Right kidney (tissue), 9 donors: ENCODE measurements at places on chromosomes 5 and 9.

- no peak for DNase-seq
Observed at GRCh38 chr9:114829574-114830440, 24.0 kb upstream of the TNFSF15 start.

DNA sequence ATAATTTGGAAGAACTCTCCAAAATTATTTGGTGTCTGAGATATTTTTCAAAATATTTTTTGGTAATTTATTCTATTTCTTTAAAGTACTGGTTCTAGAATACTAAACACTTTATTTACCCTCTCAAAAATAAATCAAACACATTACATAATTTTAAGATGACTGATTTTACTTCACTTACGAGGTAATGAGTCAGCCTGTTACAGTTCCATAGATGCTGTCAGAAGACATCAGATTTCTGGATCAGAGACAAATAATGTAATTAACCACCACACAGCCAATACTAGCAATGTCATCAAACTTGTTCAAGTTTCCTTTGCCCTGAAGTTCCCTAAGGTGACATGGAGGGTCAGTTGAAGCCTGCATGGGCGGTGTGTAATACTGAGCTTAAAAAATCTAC lies 106.1 kb upstream of the CDH9 start:
- no peak for DNase-seq

DNA sequence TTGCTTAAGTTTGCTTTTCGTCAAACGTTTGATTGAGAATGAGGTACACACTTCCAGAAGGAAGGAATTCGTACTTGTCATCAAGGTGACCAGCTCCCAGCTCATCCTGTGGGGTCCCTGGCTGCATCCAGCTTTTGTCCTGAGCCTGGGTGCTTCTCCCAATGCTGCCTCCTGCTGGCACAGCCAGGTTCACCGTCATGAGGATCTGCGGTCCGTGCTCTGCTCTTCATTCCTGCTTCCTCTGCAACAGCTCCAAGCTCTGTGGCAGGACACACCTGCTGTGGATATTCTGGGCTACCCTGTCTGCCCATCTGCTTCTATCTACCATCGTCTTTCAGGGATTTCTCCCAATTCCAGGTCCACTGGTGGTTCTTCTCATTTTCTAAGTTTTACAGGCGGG lies 13.3 kb upstream of the UBE2QL1 start:
- no peak for DNase-seq

GRCh38 chr9:137448602-137448962 lies 7.4 kb upstream of the ENTPD8 start:
- DNase-seq: no peak

GRCh38 chr9:88521308-88521707 lies 13.7 kb upstream of the NXNL2 start:
- no peak for DNase-seq

GRCh38 chr9:129849901-129850300 lies 14.6 kb downstream of the USP20 start:
- DNase-seq: no peak

DNA sequence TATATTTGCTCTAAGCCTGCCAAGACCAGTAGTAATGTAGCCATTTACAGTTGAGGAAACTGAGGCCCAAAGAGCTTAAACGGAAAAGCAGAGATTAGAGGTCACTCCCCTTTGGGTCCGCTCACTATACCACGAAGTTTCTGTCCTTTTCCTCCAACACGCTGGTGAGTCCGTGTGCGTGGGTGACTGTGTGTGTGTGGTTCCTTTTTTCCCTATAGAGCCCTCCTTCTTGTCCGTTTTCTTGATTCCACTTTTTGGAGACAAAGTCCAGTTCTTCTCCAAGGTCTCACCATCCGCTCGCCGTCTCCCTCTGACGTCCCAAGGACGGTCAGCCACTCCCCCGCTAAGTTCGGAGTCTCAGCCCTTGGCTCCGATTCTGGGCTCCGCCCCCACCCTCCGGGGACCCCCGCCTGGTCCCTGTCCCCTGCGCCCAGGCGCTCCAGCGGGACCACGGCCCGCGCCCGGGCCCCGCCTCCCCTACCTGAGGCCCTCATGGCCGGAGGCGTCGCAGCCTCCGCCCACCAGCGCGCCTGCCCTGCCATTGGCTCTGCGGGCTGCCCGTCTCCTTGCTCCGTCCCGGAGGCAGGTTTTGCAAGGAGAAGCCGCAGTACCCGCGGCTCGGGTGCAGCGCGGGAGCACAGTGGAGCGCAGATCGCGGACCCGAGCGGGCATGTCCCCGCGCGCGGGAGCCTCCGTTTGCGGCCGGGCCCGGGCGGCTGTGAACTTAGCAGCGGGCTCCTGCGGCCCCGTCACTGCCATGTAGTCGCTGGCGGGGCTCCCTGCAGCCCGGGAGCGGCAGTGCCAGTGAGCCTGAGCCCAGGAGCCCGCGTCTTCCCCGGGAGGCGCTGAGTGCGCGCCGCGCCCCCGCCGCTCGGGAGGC lies at the start of gene MAST4:
TSS of gene MAST4 (plus strand) at position 638 of the 880 bp plus-strand sequence. CDS start 263 bp downstream, outside the sequence.
- DNase-seq: peak; percentile 98

- no peak for DNase-seq
Observed at GRCh38 chr5:175588709-175589429, 69.0 kb upstream of the HRH2 start.

GRCh38 chr5:76456258-76456657 lies 53.2 kb downstream of the IQGAP2 start:
- DNase-seq: no peak

- DNase-seq: no peak
Observed at GRCh38 chr9:87642330-87643106, 83.4 kb upstream of the CTSL start.

GRCh38 chr5:78699552-78700153 lies 51.1 kb upstream of the LHFPL2 start:
- DNase-seq: no peak

DNA sequence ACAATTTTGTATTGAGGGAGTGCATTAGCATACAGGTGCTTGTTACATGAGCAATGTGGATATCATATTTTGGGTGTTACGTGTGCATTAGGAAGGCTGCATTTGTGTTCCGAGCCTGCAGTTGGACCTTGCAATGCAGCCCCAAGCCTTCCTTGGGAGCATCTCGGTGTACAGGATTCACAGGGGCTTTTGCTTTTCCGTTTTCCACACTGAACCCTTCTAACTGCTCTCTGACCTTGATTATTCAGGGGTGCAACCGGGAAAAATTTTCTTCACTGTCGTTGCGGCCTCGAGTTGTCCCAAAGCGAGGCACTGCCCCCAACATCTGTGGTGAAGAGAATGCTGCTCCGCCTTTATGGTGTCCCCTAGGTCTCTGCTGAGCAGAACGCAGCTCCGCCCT lies 80.1 kb upstream of the PLEKHG4B start:
- DNase-seq: no peak

GRCh38 chr5:166788050-166788449 lies 1503.4 kb upstream of the WWC1 start:
- DNase-seq: no peak

- no peak for DNase-seq
Observed at GRCh38 chr9:135045928-135046738, 41.3 kb upstream of the OLFM1 start.

DNA sequence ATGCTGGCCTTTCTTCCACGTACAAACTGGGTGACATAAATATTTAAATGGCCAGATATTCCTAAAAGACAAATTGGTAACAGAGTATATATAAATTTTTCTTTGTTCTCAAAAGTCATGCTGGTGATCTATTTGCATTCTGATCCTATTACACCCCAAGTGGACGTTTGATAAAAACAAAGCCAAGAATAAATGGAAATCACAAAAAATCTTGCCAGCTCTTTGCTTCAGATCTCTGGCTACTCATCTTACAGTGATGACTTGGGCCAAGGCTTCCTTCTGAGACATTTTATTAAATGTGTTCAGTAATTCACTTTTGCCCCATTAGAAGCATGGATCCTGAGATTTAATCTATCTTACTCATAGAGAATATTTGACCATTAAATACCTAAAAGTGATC lies 444.3 kb upstream of the PIK3R1 start:
- no peak for DNase-seq

DNA sequence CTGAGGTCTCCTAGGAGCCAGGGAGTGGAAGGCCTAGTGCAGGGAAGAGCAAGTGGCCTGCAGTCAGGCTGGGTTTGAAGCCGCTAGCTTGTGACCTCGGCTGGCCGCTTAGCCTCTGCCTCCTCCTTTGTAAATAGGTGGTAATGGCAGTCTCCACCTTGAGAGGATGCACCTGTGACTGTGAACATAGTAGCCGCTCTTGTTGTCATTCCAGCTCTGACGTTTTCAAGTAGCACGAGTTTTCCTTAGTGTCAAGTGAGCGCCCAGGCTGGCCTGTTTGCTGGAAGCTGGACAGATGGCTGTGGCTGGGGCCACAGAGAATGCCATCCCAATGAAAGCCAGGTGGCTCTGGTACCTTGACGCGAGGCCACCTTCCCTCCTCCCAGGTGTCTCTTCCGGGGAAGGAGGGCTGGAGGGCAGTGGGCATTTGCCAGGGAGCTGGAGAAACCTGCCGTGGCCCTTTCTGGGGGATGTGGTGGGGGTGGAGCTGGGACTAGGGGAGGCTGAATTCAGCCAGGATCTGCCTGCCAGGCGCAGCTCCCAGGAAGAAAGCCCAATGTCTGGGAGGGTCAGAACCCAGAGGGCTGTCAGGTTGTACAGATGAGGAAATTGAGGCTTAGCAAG lies 2.5 kb downstream of the ASS1 start:
- no peak for DNase-seq

DNA sequence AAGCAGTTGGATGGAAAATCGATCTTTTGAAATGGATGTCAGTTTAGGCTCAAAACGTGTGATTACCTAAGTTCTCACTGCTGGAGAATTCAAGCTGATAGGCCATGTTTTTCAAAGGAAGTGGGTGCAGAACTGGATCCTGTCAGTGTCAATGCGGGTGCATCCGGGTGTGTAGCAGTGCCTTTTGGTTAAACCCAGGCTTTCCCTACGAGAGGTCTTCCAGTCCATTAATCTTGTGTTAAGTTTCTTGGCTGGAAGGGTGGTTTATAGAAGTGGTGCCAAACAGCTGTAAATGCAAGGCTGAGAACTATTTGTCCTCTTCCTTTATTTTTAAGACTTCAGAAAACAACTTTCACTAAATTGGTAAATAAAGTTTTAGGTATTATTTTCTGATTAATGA lies 71.9 kb downstream of the DAPK1 start:
- no peak for DNase-seq

- DNase-seq: peak; percentile 63
Observed at GRCh38 chr5:176837707-176838115, 27.4 kb downstream of the UNC5A start.

DNA sequence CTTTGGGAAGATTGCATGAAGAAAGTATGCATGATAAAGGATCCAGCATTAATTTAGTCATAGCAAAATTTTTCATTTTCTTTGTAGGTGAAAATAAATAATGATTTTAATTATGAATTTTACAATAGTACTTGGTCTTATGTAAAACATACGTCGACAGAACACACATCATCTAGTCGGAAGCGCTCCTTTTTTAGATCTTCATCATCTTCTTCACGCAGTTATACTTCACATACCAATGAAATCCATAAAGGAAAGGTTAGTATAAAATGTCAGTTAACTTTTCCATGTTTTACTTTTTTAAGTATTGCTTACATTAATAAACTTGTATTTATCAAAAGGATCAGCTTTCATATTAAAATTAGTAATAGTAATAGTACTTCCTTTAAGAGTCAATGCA lies 35.8 kb downstream of the C7 start:
- DNase-seq: no peak

DNA sequence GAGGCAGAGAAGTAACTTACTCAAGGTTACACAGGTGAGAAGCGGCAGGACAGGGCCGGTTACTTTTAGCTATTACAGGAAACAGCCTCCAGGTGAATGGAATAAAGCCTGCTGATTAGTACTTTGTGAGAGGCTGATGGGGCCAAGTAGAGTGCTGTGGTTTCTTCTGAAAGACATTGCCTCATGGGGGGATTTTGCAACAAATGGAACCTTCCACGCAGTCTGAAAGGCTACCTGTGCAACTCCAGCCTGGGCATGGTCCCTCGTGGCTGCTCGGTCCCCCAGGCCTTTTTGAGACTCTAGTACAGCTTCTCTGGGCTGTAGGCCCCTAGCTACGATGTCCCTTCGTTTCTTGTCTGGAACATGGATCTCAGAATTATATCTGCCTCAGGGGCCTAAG lies 2.0 kb downstream of the TMEM268 start:
- no peak for DNase-seq

GRCh38 chr9:98745470-98745869 lies 36.7 kb upstream of the GABBR2 start:
- no peak for DNase-seq

- no peak for DNase-seq
Observed at GRCh38 chr9:74431467-74431866, 65.7 kb upstream of the RORB start.

- no peak for DNase-seq
Observed at GRCh38 chr5:160926428-160926827, 74.4 kb upstream of the ATP10B start.

DNA sequence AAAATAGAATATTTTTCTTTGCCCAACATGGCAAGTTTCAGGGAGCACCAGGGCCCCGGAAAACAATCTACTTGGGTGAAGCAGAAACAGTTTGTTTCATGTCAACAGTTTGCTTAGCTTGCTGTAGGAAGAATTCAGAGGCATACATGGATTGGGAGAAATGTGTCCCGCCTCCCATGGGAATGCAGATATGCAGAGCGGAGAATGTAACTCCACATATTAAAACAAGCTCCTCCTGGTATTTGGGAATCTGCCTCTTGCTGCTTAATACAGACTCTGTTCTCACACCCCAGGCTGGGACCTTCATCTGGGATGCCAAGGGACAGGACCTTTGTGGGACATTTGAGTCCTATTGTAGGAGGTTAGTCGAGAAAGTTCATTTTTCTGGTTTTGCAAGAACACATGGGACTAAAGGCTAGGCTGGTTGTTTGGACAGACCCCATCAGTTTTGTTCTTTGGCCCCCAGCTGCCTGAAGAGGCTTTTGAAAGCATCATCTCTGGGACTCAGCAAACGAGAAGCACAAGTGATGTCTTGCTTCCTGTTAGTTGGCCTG lies 220.5 kb upstream of the ADRA1B start:
- DNase-seq: no peak

GRCh38 chr9:78023003-78023741 lies 8.4 kb downstream of the GNAQ start:
- peak; percentile 33 for DNase-seq

DNA sequence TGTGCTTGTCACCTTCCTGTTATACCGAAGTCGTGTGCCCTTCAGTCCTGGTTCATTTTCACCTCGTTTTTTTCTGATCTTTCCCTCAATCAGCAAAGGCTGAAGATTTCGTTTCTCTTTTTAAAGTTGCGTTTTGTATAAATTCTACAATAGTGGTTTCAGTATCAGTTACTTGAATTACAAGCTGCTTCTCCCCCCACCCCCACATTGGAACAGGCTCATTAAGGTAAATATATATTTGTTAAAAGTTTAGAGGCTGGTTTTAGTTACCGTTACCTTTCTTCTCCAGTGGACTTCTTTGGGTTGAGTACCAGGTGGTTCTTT lies 881 bp downstream of the SUB1 start:
- DNase-seq: no peak
